AG10803 (cell line): ENCODE measurements at places on chromosomes 5 and 9.
A peak's percentile ranks its signal among the peaks of the same experiment; 100 is the strongest.

- DNase-seq: no peak
Observed at GRCh38 chr9:89394412-89394811, 76.1 kb downstream of the SECISBP2 start.

GRCh38 chr5:11046160-11046559 lies 285.1 kb upstream of the DAP start:
- peak; percentile 11 for DNase-seq

GRCh38 chr5:82789095-82789494 lies 288.1 kb downstream of the TMEM167A start:
- no peak for DNase-seq

DNA sequence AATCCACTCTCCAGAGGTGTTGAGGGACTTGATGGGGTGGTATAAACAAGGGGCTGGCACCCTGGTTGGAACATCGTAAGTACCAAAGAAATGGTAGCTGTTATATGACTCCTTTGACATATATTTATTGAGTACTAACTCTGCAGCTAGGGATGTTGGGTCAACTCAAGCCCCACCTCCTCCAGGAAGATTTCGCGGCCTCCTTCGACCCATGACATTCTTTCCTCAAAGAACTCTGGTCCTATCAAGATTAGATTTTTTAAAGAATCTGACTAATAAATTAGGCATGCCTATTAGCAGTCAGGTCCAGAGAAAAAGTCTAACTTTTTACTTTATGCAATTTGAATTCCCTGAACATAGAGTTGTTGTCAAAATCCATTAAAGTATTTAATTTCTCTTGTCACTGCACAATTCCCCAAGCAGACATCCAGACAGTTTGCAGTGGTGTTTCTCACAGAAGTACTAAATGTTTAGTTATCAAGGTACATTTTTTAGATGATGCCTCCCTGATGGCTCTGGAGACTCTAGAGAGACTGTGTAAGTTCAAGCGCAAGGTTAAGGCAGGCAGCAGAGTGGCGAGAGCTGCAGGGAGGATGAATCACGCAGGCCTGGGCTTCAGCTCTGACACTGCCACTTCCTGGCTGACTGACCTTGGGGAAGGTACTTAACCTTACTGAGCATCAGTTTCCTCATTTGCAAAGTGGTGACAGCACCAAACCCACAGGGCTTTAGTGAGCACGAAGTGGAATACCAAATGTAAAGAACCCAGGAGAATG lies 209.6 kb downstream of the TTLL11 start:
- DNase-seq: no peak

DNA sequence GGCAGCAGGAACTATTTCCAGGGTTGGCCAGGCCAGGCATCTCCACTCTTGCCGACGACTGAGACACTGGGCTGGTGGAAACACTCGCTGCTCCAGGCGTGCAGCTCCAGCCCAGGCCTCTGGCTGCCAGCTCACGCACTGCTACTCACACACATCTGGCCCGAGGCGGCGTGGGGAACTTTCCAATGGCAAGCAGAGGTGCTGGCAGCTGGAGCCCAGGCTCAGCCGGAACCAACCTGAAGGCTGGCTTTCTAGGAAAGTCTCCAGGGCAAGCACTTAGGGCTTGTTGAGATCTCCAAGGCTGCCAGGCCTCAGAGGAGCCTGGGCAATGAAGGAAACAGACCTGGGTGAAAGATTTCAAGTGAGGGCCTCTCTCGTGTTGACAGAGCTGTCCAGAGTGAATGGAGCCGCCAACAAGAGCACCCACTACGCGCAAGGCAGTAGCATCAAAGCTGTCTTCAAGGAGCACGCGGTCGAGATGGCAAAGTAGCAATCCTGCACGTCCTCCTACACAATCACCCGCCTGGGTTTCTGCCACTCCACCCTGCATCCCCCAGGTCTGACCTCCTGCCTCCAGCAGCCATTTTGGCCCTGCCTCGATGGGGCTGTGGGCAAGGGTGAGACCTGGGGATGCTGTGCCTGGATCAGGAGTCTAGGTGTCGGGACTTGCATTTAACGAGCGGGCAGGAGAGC lies 14.4 kb downstream of the SH3PXD2B start:
- peak; percentile 62 for DNase-seq

DNA sequence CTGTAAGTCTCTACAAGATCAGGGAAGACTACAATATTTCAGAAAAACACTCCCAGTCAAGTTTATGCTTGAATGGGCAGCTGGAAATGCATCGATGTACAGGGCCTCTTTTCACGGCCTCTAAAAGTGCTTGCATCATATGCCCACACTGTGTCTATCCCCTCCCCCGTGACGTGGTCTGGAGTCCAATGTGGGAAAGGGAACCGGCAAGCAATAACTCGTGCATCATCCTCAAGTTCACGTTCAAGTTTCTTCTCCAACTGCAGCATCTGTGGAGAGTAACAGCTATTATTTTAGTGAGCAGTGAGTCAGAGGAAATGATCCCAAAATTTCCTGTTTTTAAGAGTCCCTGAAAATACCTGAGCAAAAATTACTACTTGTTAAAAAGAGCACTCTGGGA lies 22.3 kb downstream of the ATPSCKMT start:
- DNase-seq: peak; percentile 63
